Stimulated activated CD4-positive, alpha-beta T cell treated with anti-CD3 and anti-CD28 coated beads, Interleukin-12 subunit alpha, Interleukin-12 subunit beta, amount 100 ng/mL, for 48 hours (primary cell): ENCODE measurements at places on chromosomes 3 and 15.

DNA sequence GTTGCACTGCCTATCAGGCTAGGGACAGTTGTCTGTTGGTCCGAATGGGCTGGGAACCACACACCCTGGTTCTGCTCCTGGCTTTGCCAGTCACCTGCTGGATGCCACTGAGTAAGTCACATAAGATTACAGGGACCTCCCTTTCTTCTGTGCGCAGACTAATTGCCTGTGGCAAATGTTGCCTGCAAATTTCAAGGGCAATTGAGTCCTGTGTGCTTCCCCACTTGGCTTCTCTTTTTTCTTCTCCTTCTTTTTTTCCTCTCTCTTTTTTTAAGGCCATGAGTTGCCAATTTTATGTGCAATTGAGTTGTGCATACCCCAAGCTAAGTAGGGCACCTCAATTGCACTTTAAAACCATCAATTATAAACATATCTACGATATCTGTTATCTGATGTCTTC, 963.4 kb downstream of the MCTP2 start:
- DNase-seq = no peak

GRCh38 chr15:79883579-79884203, 13.1 kb downstream of the MTHFS start:
- DNase-seq = no peak

DNA sequence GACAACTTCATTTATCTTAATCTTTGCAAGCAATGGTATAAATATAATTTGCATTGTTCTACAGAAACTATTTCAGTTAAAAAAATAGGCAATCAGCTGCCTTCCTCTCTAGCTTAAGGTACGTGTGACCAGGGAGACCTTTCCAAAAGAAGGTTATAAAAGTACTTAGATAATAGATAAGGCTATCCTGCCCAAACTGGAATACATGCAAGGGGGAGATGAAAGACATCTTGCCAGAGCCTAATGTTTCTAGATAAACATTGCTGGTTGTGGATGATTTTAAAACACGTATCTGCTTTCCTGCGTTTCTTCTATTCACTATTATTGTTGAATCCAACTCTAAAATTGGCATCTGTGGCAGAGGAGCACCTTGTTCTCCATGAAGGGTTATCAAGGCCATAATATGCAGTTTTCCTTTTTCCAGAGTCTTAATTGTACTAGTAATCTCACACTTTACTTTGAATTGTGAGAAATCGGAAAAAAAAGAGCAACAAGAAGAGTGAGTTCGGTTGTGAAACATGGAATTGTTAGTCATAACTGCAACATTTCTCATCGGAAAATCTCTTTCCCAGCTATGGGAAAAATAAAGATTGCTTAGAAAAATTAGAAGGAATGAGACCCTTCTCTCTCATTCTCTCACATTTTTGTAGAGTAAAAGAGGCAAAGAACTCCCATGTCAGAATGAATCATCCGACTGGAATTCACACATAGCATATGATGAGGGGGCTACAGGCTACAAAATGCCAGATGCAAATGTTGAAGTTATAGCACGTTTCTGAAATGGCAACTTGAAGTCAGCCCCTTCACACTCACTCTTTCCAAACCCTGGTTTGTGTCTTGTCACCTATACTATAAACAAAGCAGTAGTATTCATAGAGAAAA, 936.1 kb upstream of the NR2F2 start:
- no peak for DNase-seq

DNA sequence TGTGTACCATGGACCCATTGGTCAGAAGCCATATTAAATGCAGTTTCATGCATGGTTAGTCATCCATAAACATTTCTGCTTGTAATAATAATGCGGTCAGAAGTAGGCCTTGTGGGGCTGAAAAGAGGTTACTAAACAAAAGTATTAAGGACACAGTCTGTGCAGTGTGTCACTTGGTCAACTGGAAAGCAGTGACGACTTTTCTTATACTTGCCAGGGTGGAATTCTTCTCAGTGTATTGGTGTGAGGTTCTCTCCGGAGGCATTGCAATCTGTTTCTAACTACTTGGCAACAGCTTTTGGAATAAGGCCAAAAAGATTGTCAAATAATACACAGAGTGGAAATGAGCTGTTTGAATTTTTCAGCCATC, 46.8 kb downstream of the CHL1 start:
- no peak for DNase-seq

- no peak for DNase-seq
These were observed 267.3 kb upstream of the TBL1XR1 start for GRCh38 chr3:177464392-177465256.

DNA sequence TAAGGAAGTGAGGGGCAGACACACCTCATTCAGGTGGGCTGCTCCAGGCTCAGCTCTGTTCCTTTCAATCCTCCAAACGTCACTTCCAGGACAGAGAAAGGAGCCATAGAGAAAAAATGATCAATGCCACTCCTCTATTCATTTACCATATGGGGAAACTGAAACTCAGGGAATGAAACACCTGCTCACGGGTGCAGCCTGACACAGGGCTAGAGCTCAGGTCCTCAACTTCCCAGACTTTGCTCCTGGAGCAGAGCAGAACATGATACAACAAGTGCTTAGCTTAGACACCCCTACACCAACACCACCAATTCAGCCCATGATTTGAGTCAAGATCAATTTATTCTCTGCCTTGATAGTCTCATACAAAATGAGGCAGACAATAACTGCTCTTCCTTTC, 58.5 kb upstream of the LPP start:
- DNase-seq = no peak

- no peak for DNase-seq
These were observed 37.1 kb upstream of the NR2F2 start for GRCh38 chr15:96293441-96293840.

DNA sequence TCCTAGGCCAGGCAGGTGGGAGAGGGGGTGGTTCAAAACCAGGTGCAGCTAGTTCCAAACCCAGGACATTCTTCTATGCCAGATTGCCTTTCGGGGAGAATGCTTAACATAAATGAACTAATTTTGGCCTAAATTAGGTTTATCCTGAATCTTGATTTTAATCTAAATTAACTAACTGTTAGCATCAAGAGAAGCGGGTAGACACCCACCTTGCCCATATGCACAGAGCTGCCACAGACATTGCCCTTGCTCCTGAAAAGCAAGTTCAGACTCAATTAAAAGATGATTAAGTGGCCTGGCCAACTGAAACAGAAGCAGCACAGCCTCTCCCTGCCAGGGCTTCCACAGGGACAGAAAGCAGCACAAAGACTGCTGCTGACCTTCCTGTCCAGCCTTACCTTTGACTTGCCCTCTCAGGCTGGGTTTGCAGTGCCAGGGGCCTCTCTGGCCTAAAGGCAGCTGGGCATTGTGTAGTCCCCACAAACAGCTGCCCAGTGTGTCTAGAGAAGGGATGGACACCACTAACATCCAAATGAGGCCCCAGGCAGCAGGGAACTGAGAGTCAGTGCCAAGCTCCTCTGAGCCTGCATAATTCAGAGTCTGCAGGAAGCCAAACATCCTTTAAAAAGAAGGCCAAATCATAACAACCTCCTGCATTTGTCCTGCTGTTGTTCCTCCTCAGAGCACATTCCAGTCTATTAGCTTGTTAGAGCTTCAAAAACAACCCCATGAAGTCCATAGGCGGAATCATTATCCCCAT, 15.4 kb upstream of the OXTR start:
- no peak for DNase-seq

DNA sequence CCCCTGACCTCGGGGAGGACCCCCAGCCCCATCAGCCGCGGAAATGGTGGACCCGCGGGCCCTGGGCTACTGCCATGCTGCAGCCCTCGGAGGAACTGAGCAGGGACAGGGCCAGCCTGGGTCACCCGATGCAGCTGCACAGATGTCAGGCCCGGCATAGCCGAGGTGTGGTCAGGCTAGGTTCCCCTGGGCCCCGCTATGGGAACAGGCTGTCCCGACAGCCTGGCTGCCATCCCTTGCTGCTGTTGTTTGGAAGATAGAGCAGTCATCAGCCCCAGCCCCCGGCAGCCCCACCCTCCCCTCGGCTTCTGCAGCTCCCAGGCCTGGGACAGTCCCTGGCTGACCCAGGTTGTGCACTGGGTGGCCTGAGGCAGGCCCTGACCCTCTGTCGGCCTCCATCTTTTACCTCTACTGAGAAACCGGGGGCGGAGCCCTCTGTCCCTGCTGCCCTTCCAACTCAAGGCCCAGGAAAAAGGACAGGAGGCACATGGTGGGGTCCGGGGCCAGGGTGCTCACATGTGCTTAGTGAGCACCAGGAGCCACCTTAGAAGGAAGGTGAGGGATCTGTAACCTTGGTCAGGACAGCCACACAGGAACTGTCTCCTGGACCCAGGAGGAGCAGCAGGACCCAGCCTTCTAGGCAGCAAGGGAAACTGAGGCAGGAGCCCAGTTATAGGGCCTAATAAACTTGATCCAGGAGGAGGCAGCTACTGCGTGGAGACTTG, 31.5 kb upstream of the FBLN2 start:
- no peak for DNase-seq

- DNase-seq = no peak
These were observed 108.8 kb downstream of the LRRK1 start for GRCh38 chr15:101027920-101028319.

DNA sequence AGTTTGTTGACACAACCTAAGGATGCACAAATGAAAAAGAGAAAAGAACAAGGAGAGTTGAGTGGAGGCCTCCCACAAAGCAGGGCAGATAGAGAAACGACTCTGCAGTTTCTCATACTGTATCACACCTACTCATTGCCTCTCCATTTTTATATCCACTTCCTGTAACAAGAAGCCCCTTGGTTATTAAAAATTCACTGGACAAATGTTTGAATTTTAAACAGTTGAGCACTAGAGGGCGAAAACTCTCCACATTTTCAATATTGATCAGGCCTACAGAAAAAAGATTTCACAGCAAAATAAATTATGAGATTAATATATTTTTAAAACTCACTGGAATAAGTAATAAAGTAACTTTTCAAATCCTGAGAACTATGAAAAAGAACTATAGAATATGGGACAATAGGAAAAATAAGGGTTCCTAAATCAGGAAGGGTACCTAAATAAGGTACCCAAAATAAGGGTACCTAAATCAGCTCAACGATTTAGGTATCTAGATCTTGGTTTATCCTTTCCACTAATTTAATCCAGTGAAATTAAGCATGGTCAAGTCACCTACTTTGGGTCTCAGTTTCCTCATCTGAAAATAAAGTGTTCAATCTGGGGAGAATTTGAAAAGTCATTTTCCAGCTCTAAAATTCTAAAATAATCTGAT, 47.0 kb upstream of the PPIB start:
- peak; percentile 10 for DNase-seq

- no peak for DNase-seq
These were observed 170.4 kb downstream of the FHIT start for GRCh38 chr3:61080737-61081445.

- no peak for DNase-seq
These were observed 57.5 kb downstream of the SCN10A start for GRCh38 chr3:38758557-38758956.

GRCh38 chr15:49815526-49815925, 194.7 kb downstream of the DTWD1 start:
- DNase-seq = no peak

DNA sequence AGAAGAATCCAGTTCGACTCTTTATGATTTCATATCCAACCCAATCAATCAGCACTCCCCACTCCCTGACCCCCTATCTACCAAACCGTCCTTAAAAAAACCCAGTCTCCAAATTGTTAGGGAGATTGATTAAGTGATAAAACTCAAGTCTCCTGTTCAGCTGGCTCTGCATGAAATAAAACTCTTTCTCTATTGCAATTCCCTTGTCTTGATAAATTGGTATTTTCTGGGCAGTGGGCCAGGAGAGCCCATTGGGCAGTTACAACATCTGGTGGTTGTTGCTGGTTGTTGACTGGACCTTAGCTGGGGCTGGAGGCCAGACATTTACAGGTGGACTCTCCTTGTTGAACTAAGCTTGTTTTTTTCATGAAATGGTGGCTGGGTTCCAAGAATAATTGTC, 642.3 kb downstream of the ROBO2 start:
- no peak for DNase-seq

DNA sequence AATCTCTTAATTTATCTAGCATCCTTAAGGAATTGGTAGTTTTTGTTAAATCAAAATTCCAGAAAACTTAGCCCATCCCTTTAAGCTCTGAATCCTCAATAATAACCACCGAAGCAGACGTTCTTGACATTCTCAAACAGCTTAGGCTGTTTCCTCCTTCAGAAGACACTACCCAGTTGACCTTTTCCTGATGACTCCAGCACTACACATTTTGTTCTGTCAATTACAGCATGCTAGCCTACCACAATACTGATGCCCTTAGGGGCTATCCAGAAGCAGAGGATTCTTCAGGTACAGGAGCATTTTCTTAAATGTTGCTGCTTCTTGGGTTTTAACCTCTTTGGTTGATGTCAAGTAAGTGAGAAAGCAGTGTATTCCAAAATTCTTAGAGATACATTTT, 33.4 kb downstream of the ETV5 start:
- DNase-seq = no peak

DNA sequence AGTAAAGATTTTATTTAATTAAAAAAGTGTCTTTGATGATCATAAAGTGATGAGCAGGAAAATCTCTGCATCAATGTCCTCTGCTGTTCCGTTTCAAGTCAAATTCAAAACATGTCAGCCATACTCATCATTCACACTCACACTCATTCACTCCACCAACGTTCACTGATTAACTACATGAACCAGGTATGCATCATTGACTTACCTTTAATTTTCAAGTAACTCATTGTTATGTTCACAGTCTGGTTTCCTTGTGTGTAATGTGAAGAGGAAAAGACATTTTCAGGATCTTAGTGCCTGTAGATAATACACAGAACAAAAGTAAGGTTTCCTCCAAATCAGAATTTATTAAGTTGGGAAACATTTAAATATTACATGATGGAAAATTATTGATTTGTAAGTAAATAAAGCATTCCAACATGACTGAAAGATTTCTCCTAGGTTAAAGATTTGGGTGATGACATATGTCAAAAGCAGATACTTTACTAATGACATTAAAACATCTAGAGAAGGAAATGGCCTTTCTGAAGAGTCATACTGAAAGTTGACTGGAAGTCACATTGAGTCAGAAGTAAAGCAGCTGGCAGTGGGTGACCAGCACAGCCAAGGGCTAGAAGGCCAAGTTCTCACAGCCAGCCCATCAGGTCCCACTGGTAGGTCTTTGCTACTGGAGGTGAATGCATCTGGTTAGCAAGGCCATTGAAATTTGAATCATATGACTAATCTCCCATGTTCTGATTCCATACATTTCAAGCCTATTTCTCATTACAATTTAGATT, 251.9 kb downstream of the CDIN1 start:
- DNase-seq = no peak

GRCh38 chr3:148958696-148959095, 32.6 kb upstream of the GYG1 start:
- no peak for DNase-seq

DNA sequence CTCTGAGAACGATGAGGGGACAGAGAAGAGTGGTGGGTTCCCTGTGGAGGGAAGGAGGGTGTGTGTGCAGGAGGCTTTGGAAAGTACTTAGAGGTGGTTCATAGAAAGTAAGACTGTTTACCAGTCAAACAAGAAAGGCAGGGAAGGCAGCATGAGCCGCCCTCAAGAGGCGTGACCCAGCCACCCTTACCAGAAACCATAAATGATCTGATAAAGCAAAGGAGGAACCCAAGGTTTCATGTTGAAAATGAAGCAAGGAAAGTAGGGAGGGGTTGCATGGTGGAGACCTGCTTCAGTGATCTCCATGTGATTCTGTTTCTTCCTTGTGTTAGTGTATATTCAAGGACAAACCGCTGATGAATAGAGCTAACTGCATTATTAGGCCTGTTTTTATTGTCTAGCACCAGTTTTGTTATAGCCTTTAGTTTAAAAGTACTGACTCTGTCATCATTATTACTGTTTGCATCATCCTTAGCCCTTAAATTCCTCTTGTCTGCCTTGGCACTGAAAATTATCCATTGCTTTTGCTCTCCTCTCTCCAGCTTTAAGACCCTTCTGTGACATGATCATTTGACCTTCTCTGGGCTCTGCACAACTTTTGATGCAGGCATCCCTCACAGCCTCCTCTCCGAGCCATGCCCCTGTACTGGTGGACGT, 96.1 kb downstream of the STAC start:
- no peak for DNase-seq
